NCI-H774 (cell line): ENCODE measurements at places on chromosomes 2 and 18.

- DNase-seq: no peak
These were observed 56.9 kb downstream of the ITGA6 start for GRCh38 chr2:172484253-172484652.

DNA sequence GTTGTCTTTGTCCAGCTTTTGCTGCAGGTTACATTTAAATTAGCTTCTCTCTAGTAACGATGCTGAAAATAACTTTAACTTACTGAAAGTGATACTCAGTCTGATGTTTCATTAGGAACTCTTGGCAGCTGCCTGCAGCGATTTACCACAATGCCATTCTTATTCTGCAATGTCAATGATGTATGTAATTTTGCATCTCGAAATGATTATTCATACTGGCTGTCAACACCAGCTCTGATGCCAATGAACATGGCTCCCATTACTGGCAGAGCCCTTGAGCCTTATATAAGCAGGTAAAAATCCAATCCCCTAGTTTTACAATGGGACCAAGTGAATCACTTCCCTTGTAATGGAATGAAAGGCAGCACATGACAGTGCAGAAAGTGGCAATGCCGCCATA lies 16.3 kb upstream of the MFF start:
- DNase-seq: no peak

DNA sequence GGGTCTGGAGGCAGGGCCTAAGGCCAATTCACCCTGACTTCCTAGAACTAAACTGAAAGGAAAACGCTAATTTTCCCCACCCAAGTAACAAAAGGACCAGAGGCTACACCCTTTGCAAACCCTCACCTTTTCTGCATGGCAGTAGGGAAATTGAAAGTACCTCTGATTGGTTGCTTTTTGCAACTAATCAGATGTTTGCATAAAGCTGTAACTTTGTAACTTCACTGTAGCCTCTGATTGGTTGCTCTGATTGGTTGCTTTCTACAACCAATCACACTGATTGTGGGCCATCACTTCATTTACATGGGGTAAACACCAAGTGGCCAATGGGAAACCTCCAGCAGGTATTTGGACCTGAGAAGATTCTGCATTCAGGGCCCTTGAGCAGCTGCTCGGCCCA lies 20.8 kb downstream of the EIPR1 start:
- DNase-seq: no peak

- no peak for DNase-seq
These were observed 15.9 kb downstream of the GTF3C3 start for GRCh38 chr2:196783431-196784094.

DNA sequence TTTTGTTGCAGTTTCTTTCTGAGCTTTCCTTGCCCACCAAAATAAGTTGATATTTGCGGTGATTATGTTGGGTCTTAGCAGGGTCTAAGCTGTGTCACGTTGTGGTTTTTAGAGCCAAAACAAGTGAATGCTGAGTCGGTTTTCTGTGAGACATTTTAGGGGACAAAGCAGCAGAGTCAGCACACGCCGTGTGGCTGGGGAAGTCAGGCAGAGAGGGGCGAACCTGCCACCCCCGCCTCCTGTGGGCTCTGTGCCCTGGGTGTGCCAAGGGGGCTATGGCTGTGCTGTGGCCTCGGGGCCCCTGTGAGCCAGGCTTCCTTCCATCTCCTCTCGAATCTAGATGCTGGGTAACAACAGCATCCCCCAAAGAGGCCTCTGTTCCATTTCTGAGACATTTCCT lies 30.8 kb upstream of the TMEM87B start:
- no peak for DNase-seq

DNA sequence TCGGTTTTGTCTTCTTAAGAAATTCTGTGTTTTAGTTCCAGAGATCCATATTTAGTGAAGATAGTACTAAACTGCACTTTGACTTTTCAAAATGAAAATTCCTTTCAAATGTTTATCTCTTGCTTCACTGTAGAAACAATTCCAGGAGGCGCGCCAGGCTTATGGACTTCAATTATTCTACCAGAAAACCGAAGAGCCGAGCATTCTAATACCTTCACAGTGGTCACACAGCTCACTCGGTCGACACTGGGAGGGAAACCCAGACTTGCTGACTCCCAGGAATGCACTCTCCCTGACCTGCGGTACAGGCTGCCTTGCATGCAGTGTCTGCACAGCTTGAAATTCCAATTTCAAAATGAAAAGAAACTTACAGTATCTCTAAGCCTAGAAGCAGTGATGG lies 119.9 kb upstream of the PIEZO2 start:
- no peak for DNase-seq

DNA sequence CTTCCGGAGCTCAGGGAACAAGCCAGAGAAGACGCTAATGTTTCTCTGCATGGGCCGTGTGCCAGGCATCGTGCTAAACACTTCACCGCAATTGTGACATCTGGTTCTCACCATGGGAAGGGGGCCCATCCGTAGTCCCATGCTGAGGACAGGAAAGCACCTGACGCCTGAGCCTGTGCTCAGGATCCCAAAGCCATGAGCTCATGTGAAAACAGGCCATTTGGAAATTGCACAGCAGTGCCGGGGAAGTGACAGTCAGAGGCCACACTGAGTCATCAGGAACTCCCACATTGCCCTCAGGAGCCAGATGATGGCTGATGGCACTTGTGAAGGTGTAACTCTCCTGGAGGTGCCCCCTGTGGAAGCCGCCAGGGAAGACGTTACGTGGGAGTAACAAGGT lies 141.0 kb downstream of the INHBB start:
- no peak for DNase-seq

DNA sequence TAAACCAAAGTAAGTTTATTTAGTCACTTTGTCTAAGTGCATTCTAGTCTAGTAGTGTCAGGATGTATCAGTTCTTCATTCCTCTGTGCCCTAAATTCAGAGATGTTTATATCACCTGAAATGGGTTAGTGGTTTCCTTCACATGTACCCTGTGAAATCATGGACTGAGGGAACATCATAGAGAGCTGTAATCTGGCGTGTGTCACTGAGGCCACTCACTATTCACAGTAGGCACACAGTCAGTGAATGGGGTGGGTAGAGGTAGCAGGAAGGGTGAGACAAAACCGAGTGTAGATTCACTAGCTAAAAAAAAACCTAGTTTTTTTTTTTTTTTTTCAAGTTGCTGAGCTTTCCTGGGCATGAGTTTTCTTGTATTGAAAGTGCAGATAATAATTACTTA lies 5.6 kb downstream of the KIF5C start:
- DNase-seq: no peak

GRCh38 chr2:84293791-84294380 lies 165.2 kb downstream of the SUCLG1 start:
- no peak for DNase-seq

GRCh38 chr2:231907765-231908164 lies 18.4 kb downstream of the NPPC start:
- no peak for DNase-seq

- DNase-seq: no peak
These were observed 34.2 kb downstream of the TGFA start for GRCh38 chr2:70519453-70519852.

GRCh38 chr2:218448934-218449333 lies 30.0 kb downstream of the VIL1 start:
- no peak for DNase-seq

DNA sequence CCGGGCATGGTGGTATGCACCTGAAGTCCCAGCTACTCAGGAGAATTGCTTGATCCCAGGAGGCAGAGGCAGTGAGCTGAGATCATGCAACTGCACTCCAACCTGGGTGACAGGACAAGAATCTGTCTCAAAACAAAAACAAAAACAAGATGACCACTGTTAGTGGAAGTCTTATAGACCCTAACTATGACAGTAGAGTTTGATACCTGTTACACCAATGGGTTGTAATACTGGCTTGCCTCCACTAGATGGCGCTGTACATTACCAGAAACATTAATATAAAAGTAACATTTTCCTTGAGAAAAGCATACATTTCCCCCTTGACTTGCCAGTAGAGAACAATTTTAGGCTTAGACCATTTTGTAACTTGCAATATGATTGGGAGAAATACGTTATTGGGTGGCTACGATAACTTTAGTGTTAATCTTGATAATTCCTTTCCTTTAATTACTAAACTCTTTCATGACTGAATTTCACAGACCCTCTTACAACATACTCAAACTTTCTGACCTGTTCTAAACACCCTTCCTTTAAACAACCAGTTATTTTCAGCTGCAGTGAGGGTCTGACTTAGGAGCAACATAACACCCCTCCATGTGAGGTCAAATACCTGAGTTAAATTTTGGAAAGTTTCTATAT lies 19.5 kb downstream of the SLC25A52 start:
- peak; percentile 2 for DNase-seq

DNA sequence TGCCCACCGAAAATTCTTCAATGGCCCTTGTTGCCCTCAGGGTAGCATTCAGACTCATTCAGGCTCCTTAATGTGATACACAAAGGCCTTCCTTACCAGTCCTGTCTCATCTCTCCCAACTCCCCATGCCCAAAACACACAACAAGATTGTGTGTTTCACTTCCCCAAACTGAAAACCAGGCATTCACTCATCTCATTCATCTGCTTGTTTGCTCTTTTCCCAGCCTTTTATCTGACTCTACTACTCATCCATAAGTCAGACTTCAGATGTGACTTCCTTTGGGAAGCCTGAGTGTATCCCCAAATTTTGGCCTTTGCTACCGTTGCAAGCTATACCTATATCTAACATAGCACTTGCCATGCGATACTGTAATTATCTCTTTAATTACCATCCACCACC lies 9.7 kb upstream of the SLC39A10 start:
- DNase-seq: no peak

DNA sequence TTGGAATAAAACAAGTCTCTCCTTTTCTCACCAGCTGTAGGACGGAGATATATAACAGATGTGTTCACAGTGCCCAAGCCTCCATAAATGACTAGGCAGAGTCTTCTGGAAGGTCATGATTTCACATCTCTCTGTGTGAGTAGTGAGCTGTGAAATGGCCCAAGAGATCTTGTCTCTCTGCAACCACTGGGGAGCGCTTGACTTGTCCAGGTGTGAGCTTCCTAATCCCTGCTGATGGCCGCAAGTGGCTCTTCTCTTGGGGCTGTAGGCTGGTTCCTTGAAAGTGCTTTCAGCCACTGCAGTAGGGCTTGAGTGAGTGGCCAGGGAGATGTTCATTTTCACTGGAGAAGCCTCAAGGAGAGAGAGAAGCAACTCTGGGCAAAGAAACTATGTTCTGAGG lies 38.1 kb upstream of the OTOS start:
- no peak for DNase-seq

GRCh38 chr18:46531482-46531881 lies 125.5 kb downstream of the LOXHD1 start:
- DNase-seq: no peak

DNA sequence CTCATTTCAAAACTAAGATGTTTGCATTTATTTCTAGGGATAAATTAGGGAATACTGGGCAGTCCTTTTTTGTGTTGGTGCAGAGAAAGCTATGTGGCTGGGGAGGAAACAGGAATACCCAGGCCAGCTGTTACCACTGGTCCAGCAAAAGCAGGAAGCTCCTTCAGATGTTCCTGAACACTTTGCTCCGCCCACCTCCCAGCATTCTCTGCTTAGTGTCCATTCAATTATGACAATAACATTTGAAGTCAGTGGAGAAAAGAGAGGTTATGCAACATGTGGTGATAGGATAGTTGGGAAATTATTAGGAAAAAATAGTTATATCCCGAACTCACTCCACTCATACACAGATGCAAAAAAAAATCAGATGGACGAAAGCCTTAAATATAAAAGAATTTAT lies 22.1 kb upstream of the ARPC2 start:
- no peak for DNase-seq

- DNase-seq: no peak
These were observed 13.7 kb upstream of the TNP1 start for GRCh38 chr2:216873573-216873972.

DNA sequence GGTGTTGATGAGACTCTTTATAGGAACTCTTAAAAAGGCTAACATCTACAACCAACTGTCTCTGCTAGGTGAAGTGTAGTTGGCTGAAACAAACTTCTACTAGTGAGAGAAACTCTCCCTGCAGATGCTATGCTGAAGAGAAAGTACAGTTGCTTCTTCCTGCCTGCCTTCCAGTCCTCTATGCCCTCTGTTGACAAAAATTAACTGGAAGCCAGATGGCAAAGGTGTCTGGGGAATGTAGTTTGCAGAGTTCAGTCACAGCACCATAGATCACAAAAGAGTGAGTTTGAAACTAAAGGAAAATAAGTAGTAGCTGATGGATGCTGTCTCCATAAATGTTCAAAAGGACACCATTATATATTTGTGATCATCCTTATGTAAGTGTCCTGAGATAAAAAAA lies 958.8 kb upstream of the NRXN1 start:
- DNase-seq: no peak

DNA sequence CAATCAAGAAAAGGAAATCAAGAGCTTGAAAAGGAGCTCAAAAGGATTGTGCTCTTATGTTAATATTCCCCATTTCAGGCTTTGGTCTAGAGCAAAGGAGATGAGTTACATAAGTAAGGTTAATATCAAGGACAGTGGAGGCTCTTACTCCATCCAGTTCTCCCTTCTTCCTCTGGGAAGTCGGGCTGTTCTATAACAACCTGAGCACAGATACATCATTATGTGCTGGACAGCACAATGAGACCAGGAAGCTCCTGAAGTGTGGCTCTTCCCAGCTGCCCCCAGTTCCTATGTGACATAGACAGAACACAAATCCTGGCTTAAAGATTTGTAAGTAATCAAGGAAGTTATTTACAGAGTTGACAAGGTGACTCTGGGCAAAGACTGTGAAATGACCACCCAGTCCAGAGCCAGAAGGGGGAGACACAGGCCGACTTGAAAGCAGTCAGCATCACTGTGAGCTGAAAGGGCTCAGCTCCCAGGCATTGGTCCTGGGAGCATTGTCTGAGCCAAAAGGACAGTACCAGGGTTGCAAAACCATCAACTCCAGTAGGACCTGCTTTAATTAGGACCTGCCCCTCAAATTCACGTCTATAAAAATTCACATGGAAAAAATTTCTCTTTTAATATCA lies 917.6 kb upstream of the ACVR2A start:
- no peak for DNase-seq

DNA sequence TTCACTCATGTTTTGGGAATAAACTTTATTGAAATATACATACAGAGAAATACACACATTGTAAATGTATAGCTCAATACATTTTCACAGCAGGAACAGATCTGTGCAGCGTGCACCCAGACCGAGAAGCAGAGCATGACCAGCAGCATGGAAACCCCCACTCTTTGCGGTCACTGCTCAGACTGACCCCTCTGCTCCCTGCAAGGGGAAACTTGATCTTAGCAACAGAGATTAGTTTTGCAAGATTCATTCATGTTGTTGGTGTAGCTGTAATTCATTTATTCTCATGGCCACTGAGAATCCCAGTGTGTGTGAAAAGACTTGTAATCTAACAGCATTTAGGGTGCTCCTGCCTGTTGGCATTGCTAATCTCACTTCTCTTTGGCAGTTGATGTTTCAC lies 35.2 kb downstream of the LPIN1 start:
- no peak for DNase-seq

GRCh38 chr2:226730481-226730880 lies 69.1 kb downstream of the IRS1 start:
- no peak for DNase-seq
